Caco-2 (cell line): ENCODE measurements at places on chromosomes 5 and 9.
A peak's percentile ranks its signal among the peaks of the same experiment; 100 is the strongest.

GRCh38 chr9:806285-807156 lies 35.0 kb upstream of the DMRT1 start:
- no peak overlapping the region for H3K27ac ChIP-seq
- H3K4me1 ChIP-seq, result no peaks in the 10 kb centered on the region
- no peaks in the 10 kb centered on the region for H3K27me3 ChIP-seq

DNA sequence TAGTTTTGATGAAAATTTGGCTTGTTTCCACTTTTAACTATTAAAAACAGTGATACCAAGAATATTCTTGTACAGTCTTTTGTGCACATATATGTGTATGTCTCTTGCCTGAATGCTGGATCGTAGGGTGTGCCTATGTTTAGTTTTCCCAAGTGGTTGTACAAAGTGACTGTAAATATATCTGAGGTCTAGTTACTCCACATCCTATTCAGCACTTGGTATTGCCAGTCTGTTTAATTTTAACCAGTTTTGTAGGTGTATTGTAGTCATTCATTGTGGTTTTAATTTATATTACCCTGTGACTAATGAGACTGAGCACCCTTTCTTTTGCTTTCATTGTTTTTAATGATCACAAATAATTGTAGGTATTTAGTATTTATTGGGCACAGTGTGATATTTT lies 17.8 kb downstream of the RCL1 start:
- no peak for DNase-seq
- H3K36me3 ChIP-seq, result no peaks in the 10 kb centered on the region
- H3K4me3 ChIP-seq, result no peak overlapping the region
- H3K27me3 ChIP-seq, result no peaks in the 10 kb centered on the region
- H3K4me1 ChIP-seq, result no peaks in the 10 kb centered on the region

DNA sequence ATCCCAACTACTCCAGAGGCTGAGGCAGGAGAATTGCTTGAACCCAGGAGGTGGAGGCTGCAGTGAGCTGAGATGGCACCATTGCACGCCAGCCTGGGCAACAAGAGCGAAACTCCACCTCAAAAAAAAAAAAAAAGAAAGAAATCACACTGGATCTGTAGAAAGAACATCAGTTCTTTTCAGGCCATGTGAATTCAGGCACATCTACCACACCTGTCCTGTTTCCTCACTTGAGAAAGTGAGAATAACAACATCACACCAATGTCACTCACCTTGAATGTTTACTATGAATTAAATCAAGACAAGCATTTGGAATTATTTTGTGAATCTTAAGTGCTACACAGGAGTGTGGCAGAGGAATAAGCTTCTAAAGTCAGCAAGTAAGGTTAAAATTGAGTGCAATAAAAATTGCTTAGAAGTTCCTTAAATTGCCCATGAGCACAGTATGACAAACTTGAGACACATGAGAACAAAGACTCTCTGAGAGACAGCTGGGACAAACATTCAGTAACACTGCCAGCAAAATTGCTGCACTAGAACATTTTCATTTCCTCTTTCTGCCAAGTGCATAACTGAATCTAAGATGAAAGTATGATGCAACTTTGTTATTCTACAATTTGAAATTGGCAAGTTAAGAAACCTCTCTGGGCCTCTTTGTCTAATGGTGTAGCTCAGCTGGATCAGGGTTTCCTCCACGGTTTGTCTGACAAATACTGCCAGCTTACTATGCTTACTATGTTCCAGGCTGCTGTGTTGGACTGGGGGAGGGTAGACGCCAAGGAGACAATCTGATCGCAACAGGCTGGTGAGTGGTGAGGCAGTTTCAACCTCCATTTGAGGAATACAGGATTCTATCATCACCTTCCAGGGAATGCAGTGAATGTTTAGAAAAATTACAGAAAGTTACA lies 1.9 kb upstream of the RIC1 start:
- peaks cover 17% of the 10 kb centered on the region; the same call in 1 of the 2 replicates for H3K4me1 ChIP-seq
- H3K4me3 ChIP-seq, result no peak overlapping the region
- H3K27ac ChIP-seq, result no peak overlapping the region
- no peaks in the 10 kb centered on the region for H3K36me3 ChIP-seq

DNA sequence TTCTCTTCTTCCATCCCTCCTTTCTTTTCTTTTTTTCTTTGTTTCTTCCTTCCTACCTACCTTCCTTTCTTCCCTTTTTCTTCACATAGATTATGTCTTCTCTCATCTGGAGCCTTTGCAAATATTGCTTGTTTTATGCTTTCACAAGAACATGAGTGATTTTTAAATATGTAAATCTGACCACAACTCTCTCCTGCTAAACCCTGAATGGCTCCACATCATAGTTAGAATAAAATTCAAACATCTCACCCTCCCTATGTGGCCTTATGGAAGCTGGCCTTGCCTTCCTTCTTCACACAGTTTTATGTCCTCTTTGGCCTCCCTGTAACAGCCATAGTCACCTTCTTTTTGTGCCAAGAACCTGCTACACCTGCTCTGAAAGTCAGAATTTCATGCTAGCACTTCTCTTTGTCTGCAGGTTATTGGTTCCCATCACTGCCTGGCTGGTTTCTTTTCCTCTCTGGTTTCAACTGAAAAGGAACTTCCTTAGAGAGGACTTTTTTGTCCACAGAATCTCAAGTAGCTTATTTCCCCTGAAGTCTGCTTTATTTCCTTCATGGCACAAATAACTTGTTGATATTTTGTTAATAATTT lies 114.3 kb upstream of the TNC start:
- H3K4me1 ChIP-seq, result no peaks in the 10 kb centered on the region
- no peaks in the 10 kb centered on the region; the same call in 1 of the 2 replicates for H3K27me3 ChIP-seq
- no peak for DNase-seq
- no peak overlapping the region for H3K27ac ChIP-seq
- H3K4me3 ChIP-seq, result no peak overlapping the region
- no peaks in the 10 kb centered on the region for H3K36me3 ChIP-seq

DNA sequence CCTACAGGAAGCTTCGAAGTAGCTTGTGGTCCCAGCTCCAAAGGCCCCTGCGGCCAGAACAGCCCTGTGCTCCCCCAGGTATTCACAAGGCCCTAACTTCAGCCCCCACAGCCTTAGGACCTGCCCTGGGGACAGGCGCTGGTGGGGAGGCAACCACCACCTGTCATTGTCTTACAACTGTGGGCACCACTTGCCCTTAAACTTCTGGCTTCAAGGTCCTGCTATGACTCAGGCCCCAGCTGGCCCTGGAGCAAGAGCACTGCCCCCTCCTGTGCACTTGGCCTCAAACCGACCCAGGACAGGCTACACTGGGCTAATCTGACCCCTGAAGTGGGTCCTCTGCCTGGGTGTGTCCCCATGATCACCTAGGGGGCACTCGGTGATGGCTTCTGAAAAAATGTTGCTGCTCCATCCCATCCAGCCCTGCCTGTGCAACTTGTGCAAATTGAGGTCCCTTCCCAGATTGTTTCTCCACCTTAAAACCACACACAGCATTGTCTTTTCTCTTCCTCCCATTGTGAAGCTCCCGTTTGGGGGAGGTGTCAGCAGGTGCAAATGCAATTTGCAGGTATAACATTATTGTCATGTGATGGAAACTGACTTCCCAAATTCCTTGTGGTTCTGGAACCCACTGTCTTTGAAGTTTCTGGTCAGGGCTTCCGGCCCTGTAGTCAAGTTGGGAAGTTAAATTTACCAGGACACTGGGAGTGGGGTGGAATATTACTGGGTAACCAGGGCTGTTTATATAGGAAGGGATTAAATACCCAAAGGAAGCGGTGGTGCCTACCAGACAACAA lies 1.1 kb upstream of the PROB1 start:
- H3K27me3 ChIP-seq, result no peaks in the 10 kb centered on the region
- no peak for DNase-seq
- no peaks in the 10 kb centered on the region; the same call in 1 of the 2 replicates for H3K36me3 ChIP-seq
- no peak overlapping the region for H3K27ac ChIP-seq
- no peak overlapping the region for H3K4me3 ChIP-seq

GRCh38 chr9:113934829-113935676 lies 58.9 kb downstream of the ZNF618 start:
- no peak overlapping the region for H3K4me3 ChIP-seq
- no peaks in the 10 kb centered on the region for H3K36me3 ChIP-seq
- DNase-seq, result no peak
- H3K4me1 ChIP-seq, result no peaks in the 10 kb centered on the region

GRCh38 chr5:90307782-90308181 lies 101.8 kb downstream of the CETN3 start:
- H3K27me3 ChIP-seq, result no peaks in the 10 kb centered on the region
- peaks cover 18% of the 10 kb centered on the region for H3K4me1 ChIP-seq
- H3K4me3 ChIP-seq, result no peak overlapping the region
- H3K36me3 ChIP-seq, result no peaks in the 10 kb centered on the region
- no peak for DNase-seq

GRCh38 chr5:624951-625230 lies 12.8 kb downstream of the CEP72 start:
- no peak overlapping the region for H3K27ac ChIP-seq
- no peaks in the 10 kb centered on the region; the same call in none of the 2 replicates for H3K36me3 ChIP-seq
- H3K4me3 ChIP-seq, result no peak overlapping the region
- H3K4me1 ChIP-seq, result no peaks in the 10 kb centered on the region
- DNase-seq, result peak; percentile 23

DNA sequence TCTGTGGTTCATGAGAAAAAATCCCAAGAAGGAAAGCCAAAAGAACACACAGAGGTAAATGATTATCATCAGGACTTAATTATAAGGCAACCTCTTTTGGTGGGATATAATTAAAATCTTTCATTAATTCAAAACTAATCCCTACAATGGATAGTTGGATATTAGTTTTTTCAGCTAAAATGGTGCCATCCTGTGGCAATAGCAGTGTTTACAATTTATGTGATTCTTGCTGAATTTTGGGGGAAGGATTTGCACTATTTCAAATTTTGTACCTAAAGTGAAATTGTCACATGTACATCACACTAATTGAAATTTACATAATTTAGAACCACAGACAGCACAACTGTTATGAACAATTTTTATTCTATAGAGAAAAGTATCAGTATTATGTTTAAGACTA lies 67.0 kb downstream of the CAST start:
- H3K4me1 ChIP-seq, result peaks cover 12% of the 10 kb centered on the region
- H3K27ac ChIP-seq, result no peak overlapping the region
- peaks cover 3% of the 10 kb centered on the region for H3K36me3 ChIP-seq
- no peak overlapping the region for H3K4me3 ChIP-seq
- no peaks in the 10 kb centered on the region for H3K27me3 ChIP-seq

GRCh38 chr9:83978992-83979811 lies 813 bp downstream of the HNRNPK start:
- no peaks in the 10 kb centered on the region; the same call in 1 of the 2 replicates for H3K36me3 ChIP-seq
- peak overlapping the region; percentile 100 for H3K27ac ChIP-seq
- H3K4me3 ChIP-seq, result peak overlapping the region; percentile 86
- H3K4me1 ChIP-seq, result peaks cover 11% of the 10 kb centered on the region; the same call in 1 of the 2 replicates
- H3K27me3 ChIP-seq, result no peaks in the 10 kb centered on the region
- DNase-seq, result peak; percentile 72

GRCh38 chr9:136541709-136542108 lies 4.1 kb downstream of the NOTCH1 start:
- H3K36me3 ChIP-seq, result no peaks in the 10 kb centered on the region
- no peak for DNase-seq
- peaks cover 14% of the 10 kb centered on the region for H3K4me1 ChIP-seq
- H3K4me3 ChIP-seq, result no peak overlapping the region

DNA sequence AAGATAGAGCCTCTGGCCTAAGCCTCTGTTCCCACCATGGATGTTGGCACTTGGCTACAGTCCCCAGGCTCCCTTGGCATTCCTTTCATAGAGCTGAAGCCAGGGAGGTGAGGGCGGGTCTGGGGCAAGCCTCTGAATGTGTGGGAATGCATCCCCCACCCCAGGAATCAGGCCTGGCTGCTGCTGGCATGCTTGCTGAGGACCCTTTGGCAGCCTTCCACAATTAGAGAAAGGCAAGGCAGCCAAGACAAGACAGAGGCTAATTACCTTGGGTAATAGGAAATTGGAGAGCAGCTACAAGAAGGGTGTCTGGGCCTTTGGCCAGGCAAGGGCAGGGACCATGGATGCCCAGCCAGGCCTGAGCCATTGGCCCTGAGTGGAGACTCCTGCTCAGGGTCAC lies 204.4 kb upstream of the TRIM32 start:
- no peak for DNase-seq
- H3K36me3 ChIP-seq, result no peaks in the 10 kb centered on the region; the same call in 1 of the 2 replicates
- no peak overlapping the region for H3K27ac ChIP-seq
- H3K4me1 ChIP-seq, result no peaks in the 10 kb centered on the region
- H3K4me3 ChIP-seq, result no peak overlapping the region
- no peaks in the 10 kb centered on the region for H3K27me3 ChIP-seq

DNA sequence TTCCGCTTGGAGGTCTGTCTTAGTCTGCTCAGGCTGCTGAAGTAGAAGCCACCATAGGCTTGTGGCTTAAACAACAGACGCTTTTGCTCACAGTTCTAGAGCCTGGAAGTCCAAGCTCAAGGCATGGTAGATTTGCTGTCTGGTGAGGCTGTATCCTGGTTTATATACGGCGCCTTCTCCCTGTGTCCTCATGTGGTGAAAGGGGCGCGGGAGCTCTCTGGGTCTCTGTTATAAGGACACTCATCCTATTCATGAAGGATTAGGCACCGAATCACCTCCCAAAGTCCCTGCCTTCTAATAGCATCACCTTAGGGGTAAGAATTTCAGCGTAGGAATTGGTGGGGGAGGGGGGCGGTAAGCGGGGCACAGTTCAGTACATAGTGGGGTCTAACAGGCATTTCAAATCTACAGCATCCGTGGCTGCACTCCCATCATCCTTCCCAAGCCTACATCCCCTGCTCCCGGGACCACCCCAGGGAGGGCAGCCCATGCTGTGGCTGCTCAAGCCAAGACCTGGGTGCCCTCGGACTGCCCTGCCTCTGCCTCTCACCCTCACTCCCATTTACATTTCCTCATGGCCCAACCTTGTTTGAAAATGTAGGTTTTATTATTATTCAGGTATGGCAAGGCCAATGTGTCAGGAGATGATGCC lies 15.1 kb upstream of the LPCAT1 start:
- no peaks in the 10 kb centered on the region for H3K36me3 ChIP-seq
- DNase-seq, result no peak
- no peak overlapping the region for H3K4me3 ChIP-seq
- no peak overlapping the region for H3K27ac ChIP-seq
- no peaks in the 10 kb centered on the region for H3K4me1 ChIP-seq

GRCh38 chr9:127450830-127451607 lies at the start of the genes LRSAM1 and RPL12:
TSS of gene LRSAM1 (plus strand) at chr9:127451510. CDS start at chr9:127454528, 3,018 bp downstream.
TSS of gene RPL12 (minus strand) at chr9:127451406. CDS start at chr9:127451317, 89 bp downstream.
- H3K4me1 ChIP-seq, result peaks cover 9% of the 10 kb centered on the region; the same call in 1 of the 2 replicates
- H3K4me3 ChIP-seq, result peak within 1 kb of the TSS; percentile 98
- peak within 1 kb of the TSS; percentile 98 for H3K27ac ChIP-seq
- peaks cover 7% of the 10 kb centered on the region for H3K36me3 ChIP-seq
- no peaks in the 10 kb centered on the region for H3K27me3 ChIP-seq

GRCh38 chr9:93822229-93822628 lies 132.9 kb downstream of the BARX1 start:
- H3K4me1 ChIP-seq, result no peaks in the 10 kb centered on the region
- no peak overlapping the region for H3K27ac ChIP-seq
- H3K4me3 ChIP-seq, result no peak overlapping the region

DNA sequence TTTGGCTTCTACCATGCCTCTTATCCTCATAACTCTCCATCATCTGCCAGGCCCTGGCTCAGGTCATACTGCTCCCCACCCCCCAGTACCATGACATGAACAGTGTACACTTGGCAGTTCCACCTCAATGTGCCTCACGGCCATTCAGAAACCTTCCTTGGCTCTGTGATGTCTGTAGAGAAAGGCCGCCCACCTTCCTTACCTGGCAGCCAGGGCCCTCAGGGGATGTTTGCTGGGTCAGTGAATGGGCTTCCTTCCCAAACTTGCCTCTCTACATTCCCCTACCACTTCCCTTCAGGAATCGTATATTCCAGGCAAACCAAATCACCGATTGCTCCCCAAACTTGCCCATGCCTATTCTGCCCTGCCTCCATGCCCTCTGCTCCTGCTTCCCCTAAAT lies 101.1 kb downstream of the PSD2 start:
- no peak overlapping the region for H3K4me3 ChIP-seq
- H3K4me1 ChIP-seq, result no peaks in the 10 kb centered on the region
- DNase-seq, result no peak
- no peak overlapping the region for H3K27ac ChIP-seq

- H3K27me3 ChIP-seq, result no peaks in the 10 kb centered on the region
- no peak overlapping the region for H3K4me3 ChIP-seq
- no peak overlapping the region for H3K27ac ChIP-seq
- H3K36me3 ChIP-seq, result no peaks in the 10 kb centered on the region
- DNase-seq, result no peak
These were observed 143.6 kb downstream of the MRPS30 start for GRCh38 chr5:44952376-44952775.
